ENCODE measurements at places on chromosomes 12 and 14. TPM values are rescaled to one million over a fixed set of nuclear protein-coding genes. Genes with fewer than 3 reads are reported as not detected.
A peak's percentile ranks its signal among the peaks of the same experiment; 100 is the strongest.

DNA sequence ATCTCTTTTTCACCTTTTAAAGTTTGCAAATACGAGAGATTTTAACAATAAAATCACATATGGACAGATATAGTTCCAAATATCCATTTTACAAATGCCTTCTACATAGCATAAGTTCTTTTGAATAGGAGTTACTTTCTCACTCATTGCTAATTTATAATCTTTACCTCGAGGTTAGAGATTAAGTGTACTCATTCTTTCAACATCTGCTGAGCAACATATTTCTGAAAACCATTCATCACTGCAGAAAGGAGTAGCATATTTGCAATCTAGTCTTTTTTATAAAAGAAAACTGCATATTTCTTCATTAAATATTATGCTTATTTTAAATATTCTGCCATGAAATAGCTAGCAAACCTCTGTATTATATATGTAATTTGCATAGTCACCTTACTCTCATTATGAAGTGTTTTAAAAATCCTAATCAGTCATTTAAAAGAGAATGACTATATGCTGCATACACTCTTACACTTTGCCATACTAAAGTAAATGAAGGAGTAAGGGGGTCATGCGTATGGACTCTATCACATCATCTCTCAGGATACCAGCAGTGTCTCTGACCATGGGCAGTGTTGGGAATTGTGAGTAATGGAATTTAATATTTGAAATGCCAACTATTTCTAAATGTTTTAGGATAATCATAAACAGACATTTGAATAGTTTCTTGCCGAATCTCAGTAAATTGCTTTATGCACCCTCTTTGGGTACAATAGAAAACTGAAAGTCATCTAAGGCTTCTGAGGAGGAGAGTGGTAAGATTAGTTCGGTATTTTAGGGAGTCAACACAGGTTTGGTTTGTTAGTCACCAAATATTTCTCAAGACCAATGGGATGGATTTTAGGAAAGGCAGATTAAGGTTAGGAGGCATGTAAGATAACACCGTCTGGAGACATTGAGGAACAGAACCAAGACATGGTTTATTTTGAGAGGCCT lies 524.8 kb upstream of the ATP2B1 start:
- DNase-seq, result no peak

Gene PTPN6
- total RNA-seq, result 7.2 TPM

DNA sequence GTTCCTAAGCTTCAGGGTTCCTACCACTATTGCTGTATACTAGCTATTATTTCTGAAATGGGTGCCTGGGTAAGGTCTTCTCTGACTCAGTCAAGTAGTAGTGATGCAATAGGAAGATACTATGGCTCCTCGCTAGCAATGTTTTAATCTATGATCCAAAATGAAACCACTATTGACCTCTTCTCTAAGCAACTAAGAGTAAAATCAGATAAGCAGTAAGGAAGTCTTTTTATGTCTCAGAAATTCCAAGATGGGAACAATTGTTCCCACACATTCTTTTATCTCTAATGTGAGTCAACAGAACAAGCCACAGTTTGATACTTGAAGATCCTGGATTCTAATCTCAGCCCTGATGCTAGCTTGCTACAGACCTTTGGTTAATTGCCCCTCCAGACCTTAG lies 45.1 kb downstream of the AREL1 start:
- no peak for DNase-seq

Gene CHST11
- 3.0 TPM for total RNA-seq

GRCh38 chr14:23406244-23406643 lies 1.8 kb downstream of the MYH6 start:
- DNase-seq, result peak; percentile 14

All from Right ventricle myocardium superior (tissue), 1 donor.